ENCODE measurements at places on chromosomes 16 and 17.
A peak's percentile ranks its signal among the peaks of the same experiment; 100 is the strongest.

DNA sequence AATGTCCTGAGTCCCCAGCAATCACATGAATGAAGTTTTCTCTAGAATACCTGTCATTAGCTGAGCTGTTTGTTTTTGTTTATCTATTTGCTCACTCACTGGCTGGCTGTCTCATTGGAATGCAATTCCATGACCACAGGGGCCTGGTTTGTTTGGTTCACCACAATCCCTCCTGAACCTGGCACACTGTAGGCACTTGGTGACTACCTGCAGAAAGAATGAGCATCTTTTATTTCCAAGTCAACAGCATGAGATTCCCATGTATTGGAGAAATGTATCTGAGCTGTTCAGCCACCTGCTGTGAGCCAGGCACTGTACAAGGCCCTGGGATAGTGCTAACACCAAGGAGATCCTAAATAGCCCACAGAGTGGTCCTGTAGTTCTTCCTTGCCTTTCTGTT, 345.1 kb downstream of the XYLT1 start:
- DNase-seq, result no peak

- DNase-seq, result peak; percentile 96
Observed at GRCh38 chr17:72120642-72121163, at the start of gene SOX9. Gene SOX9, plus strand, starts transcription at chr17:72121020. Its CDS starts 372 bp downstream, at chr17:72121392.

GRCh38 chr17:61581611-61582349, 9.2 kb downstream of the NACA2 start:
- no peak for DNase-seq

GRCh38 chr17:55648086-55648485, 74.6 kb downstream of the TMEM100 start:
- no peak for DNase-seq

DNA sequence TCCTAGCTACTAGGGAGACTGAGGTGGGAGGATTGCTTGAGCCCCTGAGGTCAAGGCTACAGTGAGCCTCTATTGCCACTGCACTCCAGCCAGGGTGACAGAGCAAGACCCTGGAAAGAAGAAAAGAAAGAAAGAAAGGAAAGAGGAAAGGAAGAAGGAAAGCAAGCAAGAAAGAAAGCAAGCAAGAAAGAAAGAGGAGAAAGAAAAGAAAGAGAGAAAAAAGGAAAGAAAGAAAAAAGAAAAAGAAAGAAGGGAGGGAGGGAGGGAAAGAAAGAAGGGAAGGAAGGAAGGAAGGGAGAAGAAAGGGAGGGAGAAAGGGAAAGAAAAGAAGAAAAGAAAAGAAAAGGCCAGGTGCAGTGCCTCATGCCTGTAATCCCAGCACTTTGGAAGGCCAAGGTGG, 9.0 kb downstream of the ACTG1 start:
- no peak for DNase-seq

DNA sequence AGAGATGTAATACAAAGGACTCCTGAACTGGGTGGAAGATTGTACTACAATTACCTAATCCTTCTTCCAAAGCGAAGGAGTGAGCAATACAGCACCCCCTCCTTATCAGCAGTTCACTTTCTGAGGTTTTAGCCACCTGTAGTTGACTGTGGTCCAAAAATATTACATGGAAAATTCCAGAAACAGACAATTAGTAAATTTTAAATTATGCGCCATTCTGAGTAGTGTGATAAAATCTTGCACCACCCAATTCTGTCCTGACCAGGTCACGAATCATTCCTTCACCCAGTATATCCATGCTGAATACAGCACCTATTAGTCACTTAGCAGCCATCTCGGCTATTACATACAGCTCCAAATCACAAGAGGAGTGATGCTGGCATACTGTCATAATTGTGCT, 23.2 kb downstream of the VPS53 start:
- DNase-seq, result no peak

- no peak for DNase-seq
Observed at GRCh38 chr16:82753821-82754220, 127.1 kb downstream of the CDH13 start.

- no peak for DNase-seq
Observed at GRCh38 chr16:84545114-84545737, 40.8 kb upstream of the MEAK7 start.

DNA sequence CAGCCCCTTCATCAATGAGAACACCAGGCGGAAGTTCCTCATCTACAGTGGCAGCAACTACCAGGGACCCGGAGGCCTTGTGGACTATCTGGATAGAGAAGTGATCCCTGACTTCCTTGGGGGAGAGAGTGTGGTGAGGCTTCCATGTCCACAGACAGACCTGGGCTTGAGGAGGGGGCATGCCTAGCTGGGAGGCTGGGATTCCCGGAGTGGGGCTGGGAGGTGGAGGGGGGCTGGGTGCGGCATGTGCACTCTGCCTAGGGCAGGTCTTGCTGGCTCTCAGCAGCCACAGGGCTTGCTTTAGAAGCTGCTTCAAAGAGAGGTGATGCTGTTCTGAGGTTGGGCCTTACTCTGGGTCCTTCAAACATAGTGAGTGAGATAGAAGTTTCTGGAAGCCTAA, 27.8 kb downstream of the NAGPA start:
- DNase-seq, result no peak

DNA sequence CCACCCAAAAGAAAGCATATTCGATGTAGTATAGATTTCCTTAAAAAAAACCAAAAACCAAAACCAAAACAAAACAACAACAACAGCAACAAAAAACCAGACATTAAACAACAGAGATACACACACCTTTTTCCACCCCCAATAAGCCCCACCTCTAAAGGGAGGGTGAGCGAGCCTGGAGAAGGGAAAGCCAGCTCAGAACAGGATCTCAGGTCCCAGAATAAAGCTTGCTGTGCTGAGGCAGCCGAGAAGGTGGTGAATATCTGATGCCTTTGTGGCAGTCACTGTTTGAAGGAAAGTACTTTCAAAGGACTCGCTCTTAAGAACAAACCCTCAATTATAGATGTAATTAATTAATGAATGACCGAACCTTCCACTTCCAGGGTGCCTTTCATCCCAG, 470 bp downstream of the KRT23 start:
- DNase-seq, result no peak

DNA sequence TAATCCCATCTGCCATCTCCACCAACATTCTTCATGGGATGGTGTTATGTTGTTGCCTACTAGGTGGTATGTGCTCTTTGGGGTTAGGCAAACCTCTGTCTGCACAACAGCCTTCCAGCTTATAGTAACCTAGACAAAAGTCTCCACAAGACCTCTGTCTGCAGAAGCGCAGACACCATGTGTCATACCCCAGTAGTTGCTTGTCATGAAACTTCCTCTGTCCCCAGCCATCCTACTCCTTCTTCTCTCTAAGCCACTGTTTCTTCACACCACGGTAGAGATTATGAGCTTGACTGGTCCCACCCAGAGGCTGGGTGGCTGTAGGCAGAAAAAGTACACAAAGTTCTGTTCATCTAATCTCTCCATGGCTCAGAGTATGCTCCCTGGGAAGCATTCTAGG, 100.3 kb downstream of the MAF start:
- DNase-seq, result no peak

GRCh38 chr16:48435318-48435680, 50.1 kb upstream of the SIAH1 start:
- no peak for DNase-seq

DNA sequence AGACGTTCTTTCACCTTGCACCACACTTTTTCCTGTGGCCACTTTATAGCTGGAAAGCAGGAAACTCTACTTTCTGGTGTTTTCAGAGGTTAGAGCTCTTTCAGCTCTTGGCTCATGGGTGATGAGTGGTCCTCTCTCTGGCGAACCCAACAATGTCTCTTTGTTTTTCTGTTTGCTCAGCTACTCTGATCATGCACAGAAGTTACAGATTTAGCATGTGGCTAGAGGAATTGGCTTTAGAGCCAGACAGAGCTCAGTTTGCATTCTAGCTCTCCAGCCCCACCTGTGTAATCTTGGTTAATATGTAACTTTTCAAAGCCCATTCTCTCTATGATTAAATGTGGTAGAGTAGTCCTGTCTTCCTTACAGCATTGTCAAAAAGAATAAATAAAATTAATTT, 225.2 kb downstream of the HAPSTR1 start:
- DNase-seq, result peak; percentile 21

- no peak for DNase-seq
Observed at GRCh38 chr17:5115673-5116651, at the start of gene USP6. Gene USP6, plus strand, starts transcription at chr17:5116032. Its CDS starts 14,336 bp downstream, at chr17:5130368.

DNA sequence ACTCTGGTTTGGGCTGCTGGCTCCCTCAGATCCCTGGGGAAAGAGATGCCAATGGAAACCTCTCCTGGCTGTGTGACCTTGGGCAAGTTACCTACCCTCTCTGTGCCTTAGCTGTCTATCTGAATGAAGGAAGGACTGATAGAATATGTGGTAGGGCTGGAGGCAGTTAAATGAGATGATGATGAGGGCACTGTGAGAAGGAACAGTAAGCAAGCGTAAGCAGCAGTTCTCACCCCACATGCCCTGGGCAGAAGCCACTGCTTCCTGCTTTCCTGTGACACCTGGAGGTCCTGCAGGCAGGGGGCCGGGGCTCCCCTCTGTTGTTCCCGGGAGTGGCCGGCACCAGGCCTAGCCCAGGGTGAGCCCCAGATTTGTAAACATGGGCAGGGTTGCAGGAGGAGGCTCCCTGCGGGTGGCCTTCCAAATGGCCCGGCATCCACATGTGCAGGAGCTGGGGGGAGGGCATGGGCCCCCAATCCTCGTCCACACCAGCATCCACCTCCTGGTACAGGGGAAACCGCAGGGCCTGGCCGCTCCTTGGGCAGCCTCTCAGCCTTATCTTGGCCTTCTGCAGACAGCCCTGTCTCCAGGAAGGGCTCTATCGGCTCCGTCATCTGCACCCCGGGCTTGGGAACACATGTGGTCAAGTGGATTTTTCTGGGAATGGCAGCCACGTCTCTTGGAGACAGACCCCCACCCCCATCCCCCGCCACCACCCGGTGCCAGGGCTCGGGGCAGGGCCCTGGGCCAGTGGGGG, 235.6 kb upstream of the GSE1 start:
- DNase-seq, result no peak

GRCh38 chr17:32503251-32504165, 16.7 kb downstream of the CDK5R1 start:
- no peak for DNase-seq

- DNase-seq, result no peak
Observed at GRCh38 chr17:5260542-5260941, 21.5 kb upstream of the RABEP1 start.

GRCh38 chr17:2957631-2958286, 105.6 kb downstream of the OR1D5 start:
- no peak for DNase-seq

DNA sequence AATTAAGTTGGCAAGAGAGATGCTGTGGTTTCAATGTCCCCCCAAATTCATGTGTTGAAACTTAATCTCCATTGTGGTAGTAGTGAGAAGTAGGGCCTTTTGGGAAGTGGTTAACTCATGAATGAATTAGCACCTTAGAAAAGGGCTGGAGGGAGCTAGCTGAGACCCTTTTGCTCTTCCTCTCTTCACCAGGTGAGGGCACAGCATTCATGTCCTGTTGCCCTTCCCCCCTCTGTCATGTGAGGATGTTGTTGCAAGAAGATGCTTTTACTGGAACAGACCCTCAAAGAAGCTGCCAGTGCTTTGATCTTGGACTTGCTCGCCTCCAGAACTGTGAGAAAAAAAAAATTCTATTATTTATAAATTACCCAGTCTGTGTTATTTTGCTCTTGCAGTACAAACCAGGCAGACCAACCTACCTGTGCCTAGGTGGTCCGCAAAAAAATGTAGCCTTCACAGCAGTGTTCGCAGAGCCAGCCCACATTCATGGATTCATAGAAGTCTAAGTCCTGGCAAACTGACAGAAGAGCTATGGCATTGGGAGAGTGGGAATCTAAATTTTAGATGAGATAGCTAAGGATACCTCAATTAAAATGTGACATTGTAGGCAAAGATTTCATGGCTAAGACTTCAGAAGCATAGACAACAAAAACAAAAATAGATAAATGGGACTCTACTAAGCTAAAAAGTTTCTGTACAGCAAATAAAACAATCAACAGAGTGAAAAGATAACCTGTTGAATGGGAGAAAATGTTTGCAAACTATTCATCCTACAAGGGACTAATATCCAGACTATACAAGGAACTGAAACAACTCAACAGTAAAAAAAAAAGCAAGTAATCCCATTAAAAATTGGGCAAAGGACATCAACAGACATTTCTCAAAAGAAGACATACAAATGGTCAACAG, 32.0 kb upstream of the ABCA5 start:
- DNase-seq, result no peak

GRCh38 chr16:86872833-86873232, 294.5 kb downstream of the FOXL1 start:
- DNase-seq, result no peak
